ENCODE measurements at places on chromosomes 5 and 9.

GRCh38 chr9:129289883-129290282, 111.8 kb upstream of the IER5L start:
- no peak for DNase-seq

DNA sequence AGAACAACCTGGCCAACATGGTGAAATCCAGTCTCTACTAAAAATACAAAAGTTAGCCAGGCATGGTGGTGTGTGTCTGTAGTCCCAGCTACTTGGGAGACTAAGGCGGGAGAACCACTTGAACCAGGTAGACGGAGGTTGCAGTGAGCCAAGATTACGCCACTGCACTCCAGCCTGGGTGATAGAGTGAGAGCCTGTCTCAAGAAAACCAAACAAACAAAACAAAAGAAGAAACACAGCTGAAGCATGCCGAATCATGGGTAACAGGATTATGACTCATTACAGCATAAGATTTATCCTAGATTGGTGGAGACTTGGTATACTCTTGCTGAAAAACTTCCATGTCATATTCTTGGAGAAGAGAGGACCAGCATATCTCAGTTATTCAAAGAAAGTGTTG, 236.7 kb upstream of the CCNH start:
- DNase-seq: no peak

DNA sequence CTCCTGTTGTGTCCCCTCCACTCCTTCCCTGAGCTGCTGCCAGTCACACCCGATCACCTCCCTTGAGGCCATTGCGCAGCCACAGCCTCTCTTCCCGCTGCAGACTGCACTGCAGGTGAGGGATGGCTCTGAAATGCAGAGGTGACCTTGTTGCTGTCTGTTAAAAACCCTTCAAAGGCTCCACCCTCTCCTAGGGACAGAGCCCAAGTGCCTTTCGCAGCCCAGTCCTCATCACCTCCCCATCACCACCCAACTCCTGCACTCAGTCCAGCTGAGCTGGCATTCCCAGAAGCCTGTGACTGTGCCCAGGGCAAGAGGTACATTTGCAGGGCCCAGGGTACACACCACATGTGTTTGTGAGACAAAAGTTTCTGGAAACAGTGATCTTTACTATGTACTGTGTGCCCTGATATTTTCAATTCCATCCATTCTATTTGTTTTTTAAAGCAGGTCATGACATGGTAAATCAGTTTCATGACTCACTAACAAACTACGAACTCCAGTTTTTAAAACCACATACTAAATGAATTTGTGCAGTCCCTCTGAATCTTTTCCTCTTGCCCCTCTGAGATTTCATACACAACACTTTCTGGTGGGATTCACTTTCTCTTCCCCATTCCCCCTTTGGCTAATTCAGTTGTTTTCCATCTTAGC, 73.0 kb upstream of the SPOCK1 start:
- DNase-seq: no peak

DNA sequence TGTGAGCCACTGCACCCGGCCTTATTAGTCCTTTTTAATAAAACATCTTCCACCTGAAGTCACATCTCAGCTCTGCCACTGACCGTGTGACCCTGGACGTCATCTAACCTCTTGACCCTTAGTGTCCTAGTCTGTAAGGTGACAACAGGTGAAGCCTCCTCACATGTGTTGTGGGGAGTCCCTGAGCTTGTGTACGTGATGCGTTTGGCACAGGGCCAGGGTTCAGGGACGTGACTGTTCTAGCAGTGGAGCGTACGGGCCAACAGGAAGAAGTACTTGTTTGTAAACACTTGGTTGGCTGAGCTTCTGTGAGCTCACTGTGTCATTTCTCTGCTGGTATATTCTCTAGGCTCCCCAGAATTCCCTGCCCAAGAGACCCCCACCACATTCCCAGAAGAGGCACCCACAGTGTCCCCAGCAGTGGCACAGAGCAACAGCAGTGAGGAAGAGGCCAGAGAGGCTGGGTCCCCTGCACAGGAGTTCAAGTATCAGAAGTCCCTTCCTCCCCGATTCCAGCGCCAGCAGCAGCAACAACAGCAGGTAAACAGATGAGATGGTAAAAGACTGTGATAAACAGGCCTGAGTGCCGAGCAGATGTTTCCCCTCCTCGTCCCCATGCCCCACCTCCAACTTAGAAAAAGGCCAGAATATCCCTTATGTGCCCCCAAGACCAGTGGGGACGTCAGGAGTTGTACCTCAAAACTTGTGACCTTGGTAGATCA, 35.3 kb upstream of the POMT1 start:
- DNase-seq: no peak

- DNase-seq: no peak
Measured at GRCh38 chr9:118023644-118024043, 319.4 kb downstream of the TLR4 start.

DNA sequence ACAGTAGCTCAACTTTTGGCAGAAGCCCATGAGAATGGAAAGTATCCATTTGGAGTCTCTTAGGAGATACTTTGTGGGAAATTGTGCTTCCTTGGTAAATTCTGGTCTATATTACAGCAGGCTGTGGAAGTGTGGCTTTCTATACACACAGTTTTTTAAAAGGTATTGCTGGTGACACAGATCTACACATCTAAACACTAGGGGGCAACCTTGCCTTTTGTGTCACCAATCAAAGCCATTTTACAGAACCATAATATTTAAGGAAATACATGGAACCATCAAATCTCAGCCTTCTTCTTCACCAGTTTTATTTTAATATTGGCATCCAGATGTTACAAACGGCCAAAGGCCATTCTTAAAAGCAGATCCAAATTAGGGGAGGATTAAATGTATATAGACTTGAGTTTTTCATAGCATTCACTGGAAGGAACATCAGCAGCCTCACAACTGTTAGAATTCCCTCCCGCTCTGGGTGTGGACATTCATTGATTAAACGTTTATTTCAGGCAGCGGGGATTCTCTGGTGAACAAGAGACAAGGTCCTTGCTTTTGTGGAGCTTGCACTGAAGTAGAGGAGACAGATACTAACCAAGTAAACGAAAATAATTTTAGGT, 132.4 kb upstream of the EPB41L4A start:
- DNase-seq: peak; percentile 69

GRCh38 chr5:64682608-64683007, 7.7 kb upstream of the SHISAL2B start:
- DNase-seq: no peak

DNA sequence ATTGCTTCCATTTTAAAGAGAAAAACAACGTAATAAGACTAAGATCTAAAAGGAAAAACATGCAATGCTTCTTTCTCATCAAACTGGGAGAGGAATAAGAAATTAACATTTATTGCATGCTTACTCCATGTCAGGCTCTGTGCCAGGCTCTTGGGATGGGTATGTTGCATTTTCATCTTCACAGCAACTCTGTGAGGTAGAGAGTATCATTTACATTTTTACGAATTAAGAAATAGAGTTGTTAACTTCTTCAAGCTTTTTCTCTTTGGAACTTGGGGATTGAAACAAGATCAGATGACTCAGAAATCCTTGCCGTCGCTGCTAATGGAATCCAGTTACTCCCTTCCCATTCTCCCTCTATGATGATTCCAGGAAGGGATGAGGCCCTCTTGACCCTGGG, 39.5 kb downstream of the PDE8B start:
- no peak for DNase-seq

GRCh38 chr9:108815156-108815555, 40.6 kb downstream of the ACTL7B start:
- DNase-seq: no peak

DNA sequence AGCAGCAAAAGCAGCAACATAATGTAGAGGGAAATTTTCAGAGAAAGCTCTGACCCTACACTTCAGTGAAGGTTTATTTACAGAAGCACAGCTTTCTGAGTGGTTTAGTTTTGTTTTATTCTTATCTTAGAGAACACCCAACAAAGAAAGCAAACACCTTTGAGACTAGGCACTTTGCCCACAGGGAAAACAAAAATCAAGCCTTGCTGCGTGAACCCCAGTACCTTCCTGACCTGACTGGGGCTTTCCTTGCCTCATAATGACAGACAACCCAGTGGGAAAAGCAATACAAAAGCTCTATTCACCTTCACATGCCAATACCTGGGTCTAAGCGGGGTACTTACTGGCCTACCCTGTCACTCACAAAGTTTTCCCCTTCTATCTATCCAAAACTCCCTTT, 189.8 kb downstream of the HINT1 start:
- no peak for DNase-seq

DNA sequence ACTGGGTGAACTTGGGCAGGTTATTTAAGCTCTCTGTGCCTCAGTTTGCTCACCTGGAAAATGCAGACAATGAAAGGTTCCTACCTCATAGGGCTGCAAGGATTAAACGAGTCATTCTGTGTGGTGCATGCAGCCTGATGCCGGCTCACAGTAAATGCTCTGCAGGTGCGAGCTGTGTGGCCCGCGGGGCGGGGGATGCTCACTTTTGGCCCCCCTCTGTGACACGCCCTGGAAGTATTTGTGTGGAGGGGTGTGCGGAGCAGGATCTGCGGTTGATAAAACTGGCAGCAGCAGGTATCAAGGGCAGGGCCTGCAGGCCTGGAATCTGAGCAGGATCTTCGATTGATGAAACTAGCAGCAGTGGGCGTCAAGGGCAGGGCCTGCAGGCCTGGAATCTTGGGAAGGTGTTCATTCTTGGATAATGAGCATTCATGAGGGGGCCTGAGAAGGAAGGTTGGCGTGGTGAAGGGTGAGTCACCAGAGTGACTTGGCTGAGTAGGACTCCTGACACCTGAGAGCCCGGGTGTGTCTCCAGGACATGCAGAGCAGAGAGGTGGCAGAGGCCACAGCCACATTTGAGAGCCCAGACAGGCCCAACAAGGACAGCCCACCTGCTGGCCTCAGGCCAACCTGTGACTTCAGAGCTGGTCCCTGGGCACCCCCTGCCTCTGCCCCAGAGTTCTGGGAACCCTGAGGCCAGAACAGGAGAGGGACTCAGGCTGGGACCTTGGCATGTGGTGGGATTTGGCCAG, 11.9 kb downstream of the UNC5A start:
- DNase-seq: no peak

DNA sequence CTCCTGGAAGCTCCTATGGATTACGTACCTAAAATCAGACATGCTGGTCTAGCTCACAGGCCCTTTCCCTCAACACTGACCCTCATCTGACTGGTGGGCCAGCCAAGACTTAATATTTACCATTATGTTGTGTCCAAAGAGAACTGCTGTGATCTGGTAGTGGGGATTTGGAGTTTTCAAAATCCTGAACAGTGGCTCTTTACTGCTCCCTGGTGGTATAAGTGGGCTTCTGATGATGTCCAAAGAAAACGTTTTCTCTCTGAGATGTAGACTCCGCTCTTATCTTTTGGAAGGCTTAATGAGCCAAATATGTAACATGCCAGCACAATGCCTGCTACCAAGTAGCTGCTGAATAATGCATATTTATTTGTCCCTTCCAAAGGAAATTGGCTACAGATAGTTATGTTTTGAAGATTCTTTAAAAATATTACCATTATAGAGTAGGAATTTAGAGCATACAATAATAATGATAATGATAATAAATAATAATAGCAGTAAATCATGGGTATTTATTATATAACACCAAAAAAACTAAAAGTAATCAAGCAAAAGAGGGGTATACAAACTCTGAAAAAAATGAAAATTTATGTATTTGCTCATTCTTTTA, 406.6 kb upstream of the TNC start:
- DNase-seq: peak; percentile 45

- no peak for DNase-seq
Measured at GRCh38 chr9:22423566-22423965, 23.1 kb upstream of the DMRTA1 start.

GRCh38 chr9:136172412-136173079, 32.4 kb downstream of the LHX3 start:
- DNase-seq: no peak

DNA sequence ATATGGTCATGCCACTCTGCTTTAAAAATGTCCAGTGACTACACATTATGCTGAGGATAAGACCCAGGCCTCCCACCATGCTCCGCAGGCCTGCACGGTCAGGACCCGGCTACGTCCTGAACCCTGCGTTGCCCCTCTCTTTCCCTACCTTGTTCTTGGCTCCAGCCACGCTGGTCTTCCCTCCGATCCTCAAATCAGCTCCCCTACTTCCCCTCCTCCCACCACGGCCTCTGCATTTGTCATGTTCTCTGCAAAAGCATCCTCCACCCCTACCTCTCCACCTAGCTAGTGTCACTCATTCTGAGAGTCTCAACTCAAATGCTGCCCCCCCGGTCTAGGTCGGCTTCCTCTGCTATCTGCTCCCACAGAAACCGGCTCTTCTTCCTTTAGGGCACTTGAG, 11.2 kb downstream of the GPX3 start:
- DNase-seq: no peak

GRCh38 chr5:95939465-95939864, 22.2 kb downstream of the ELL2 start:
- DNase-seq: no peak
